ENCODE measurements at places on chromosomes 1 and 21.

DNA sequence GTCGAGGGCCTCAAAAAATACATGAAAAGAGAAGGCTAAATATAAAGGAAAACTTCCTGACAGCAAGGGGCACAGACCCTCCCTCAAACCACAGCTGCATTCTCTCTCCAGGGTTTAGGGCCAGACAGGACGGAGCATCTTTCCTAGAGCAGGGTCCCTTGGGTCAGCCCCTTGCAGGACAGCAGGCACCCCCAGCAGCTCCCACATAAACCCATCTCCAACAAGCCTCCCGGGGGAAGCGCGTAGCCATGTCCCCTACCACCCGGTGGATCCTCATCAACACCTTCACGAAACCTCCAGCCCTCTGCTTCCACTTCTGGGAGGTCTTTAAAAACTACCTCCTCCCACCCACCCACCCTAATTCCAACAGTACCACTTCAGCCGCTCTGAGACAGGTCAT, 59.5 kb downstream of the CD46 start:
- DNase-seq = no peak

DNA sequence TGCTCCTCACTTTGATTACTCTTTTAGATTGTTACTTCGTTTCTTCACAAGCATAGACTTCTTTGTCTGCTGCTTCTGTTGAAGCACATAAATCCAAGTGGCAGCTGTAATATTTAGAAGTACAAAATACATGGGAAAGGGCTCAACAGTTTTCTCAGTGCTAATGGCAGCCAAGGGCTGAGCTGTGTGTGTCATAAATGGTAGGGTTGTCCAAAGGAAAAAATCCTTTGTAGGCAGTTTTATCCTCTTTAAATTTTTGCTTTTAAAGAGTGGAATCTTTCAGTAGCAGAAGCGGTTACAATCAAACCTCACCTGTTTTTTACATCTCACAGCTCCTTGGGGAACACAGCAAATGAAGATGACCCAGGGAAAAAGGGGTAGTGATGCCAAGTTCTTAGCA, 650.8 kb downstream of the PLPP3 start:
- no peak for DNase-seq

- DNase-seq = peak; percentile 14
These were observed 43.4 kb upstream of the GJB5 start for GRCh38 chr1:34711485-34711884.

- DNase-seq = peak; percentile 15
These were observed 457 bp downstream of the VAV3 start for GRCh38 chr1:107964336-107965109.

DNA sequence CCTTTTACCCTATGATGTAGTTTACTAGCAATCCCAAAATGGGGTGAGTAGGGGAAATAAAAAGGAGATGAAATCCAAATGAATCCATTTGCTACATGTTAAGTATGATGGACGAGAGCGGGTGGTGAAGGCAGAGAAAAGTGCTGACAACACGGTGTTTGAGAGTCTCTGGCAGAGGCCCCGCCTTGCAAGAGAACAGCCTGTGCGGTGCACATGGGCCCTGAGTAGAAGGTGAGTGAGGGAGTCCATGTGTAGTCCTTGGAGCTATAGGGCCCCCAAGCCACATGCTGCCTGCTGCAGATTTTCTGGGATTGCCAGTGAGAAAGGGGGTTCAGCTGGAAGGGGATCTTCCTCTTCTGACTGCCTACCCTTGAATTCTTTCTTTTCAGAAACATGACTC, 177.1 kb downstream of the TNR start:
- no peak for DNase-seq

GRCh38 chr1:110212169-110213142, 2.3 kb downstream of the KCNC4 start:
- no peak for DNase-seq

DNA sequence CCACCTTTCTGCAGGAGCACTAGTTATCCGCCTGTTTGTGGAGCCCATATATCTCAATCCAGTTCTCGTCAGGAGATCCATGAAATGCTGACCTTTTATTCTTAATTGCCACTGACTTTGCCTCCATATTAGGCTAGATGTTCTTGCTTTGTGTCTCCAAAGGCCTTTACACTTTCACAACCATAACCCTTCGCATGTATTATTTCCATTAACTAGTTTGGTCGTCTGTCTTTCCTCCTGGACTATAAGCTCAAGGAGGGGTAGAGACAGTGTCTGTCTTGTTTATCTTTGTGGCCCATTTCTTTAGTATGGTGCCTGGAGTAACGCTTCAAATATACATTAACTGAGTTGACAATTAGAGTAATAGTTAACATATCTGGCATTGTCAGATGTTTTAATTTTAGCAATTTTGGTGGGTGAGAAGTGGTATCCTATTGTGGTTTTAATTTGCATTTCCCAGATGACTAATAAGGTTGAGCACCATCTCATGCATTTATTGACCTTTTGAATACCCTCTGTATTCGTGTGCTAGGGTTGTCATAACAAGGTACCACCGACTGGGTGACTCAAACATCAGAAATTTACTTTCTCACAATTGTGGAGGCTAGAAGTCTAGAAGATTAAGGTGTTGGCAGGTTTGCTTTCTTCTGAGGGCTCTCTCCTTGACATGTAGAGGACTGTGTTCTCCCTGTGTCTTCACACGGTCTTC, 21.7 kb upstream of the IL12RB2 start:
- DNase-seq = peak; percentile 10

- DNase-seq = peak; percentile 100
These were observed 136.6 kb downstream of the PLXNA2 start for GRCh38 chr1:208107425-208108212.

GRCh38 chr1:230084408-230085177, 17.6 kb downstream of the GALNT2 start:
- peak; percentile 100 for DNase-seq

GRCh38 chr1:151518936-151519335, 7.7 kb downstream of the CGN start:
- DNase-seq = no peak

DNA sequence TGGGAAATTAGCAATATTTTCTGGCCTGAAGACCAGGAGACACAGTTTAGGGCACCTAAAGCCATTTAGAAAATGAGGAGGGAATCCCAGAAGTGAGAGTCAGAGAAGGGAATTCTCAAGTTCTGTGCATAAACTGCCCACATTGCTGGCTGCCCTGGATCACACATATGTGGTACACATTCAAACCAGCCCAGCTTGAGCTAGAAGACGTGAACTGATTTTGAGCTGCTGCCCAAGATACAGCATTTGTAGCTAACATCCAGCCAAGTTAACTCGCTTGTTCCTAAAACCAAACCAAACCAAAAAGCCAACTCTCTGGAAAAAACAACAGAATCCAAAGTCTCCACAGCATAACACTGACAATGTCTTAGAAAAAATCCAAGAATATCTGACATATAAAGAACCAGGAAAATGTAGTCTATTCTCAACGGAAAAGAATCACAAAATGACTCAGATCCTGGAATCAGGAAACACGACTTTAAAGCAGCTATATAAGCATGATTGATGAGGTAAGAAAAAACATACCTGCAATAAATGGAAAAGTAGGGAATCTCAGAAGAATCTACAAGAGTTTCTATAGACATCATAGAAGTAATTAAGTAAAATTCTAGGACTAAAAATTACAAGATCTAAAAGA, 18.2 kb upstream of the QSOX1 start:
- no peak for DNase-seq

GRCh38 chr1:7389906-7390603, 381.0 kb upstream of the VAMP3 start:
- peak; percentile 37 for DNase-seq

- no peak for DNase-seq
These were observed 83.2 kb downstream of the SH3GLB1 start for GRCh38 chr1:86787621-86788020.

DNA sequence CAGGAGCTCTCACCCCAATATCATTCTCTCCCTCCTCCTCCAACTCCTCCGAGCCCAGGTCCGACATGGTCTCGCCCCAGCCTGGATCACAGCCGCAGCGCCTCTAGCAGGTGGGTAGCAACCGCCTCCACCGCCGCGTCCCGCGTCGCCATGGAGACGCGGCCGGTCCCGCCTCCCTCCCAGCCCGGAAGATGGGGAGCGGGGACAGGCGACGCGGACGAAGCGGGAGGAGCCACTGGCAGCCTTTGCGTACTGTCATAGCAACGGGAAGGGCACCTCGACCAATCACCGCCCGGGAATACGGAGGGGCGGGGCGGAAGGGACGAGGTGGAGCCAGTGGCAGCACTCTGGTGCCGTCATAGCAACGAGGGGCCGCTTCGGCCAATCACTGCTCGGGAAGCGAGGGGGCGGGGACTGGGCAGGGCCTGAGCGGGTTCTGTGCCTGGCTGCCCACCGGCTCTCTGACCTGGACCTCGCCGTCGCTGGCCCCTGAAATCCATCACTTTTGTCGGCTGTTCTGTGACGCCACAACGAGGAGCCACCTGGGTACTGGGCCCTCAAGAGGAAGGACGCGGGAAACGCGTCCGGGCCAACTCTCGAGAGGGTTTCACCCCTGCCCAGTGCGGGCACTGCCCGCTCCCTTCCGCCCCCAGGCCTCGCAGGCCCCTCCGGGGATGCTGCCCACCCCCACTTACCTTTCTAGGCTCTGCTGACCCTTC, at the start of gene RSPH1:
RSPH1 (minus strand) TSS at position 105 of the 719 bp plus-strand sequence; CDS start at position 67, 38 bp downstream.
- DNase-seq = peak; percentile 99

DNA sequence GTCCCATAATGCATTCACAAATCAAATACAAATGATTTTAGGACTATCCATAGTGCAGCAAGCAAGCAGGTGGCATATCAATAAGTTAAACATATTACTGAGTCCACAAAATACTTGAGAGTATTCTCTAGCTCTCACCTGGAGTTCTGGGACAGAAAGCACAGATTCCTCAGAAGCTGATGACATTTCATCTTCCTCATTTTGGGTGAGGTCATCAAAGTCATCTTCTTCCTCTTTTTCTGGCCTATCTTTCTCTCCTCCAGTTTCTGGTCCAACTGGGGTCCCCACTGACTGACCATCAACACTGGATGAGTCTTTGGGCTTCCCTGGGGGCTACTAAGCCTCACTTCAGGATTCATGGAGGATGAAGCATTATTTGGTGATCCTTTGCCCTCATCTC, 38.9 kb downstream of the YY1AP1 start:
- no peak for DNase-seq

DNA sequence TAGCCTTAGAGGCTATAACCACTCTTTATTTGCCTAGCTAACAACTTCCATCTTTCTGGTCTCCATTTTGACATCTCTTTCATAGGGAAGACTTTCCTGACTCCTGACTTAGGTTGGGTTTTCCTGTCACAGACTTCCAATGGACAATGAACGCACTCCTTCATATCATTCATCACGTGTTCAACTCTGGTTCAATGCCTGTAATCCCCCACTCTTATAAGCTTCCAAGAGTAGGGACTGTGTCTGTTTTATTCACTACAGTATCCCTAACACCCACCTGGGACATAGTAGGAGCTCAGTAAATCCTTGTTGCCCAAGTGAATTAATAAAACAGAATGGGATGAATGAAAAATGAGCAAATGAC, 4.6 kb downstream of the SLAMF1 start:
- no peak for DNase-seq

DNA sequence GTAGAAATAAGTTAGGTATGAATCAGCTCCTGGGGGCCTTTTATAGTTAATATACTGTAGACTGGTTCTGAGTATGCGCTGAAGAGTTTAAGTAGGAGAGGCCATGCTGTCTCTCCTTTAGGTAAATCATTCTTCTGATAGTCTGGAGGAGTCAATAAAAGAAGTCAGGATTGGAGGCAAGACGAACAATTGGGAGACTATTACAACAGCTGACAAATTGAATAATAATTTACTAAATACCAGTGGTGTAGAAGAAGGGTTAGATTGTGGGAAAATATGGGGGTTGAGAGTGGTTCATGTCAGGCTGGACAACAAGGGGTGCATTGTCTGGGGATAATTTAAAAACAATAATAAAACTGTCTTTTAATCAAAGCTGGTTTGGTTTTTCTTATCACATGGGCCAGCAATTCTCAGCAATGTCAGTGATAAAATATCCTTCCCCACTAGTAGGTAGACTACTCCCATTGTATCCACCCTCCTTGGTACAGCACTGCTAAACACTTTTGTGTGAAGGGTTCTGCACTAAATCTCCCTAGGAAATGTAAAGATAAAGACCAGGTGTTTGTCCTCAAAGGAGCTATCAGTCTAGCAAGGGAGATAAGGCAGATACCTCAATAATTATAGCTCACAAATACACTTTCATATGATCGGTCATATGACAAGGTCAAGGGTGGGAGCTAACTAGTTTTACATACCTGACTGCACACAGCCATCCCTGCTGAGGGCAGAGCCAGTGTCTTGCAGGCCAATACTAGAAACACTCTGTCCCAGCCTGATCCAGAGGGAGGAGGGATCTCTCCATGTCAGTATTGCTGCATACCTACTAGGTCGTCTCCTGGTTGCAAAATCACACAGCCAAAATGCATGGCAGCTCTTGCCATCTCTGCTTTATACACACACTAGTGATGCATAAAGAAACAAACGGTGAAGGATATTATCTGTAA, 299.7 kb downstream of the VAV3 start:
- no peak for DNase-seq

- no peak for DNase-seq
These were observed 13.9 kb upstream of the C1orf141 start for GRCh38 chr1:67148516-67149178.

DNA sequence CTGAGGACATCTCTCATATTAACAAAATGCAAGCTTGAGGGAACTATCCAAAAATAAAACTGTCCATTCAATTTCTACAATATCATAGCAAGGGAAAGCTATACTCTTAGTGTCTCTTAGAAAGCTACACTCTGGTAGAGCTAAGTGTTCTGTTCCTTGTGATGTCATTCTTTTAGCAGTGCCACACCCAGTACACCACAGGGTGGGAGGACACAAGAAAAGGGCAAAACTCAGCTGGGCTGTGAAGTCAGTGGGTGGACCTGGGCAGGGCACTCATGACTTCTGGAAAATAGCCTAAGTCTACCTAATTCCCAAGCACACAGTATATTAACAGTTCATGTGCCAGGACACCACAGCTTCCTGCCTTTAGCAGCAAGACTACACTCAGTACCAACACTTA, 42.2 kb upstream of the TNFSF4 start:
- DNase-seq = peak; percentile 60

- DNase-seq = no peak
These were observed 1602.9 kb downstream of the KCNT2 start for GRCh38 chr1:195005338-195005737.

- peak; percentile 99 for DNase-seq
These were observed 12.2 kb downstream of the UTP25 start for GRCh38 chr1:209839875-209840546.

GRCh38 chr1:54378157-54378873, 27.9 kb downstream of the SSBP3 start:
- DNase-seq = no peak

DNA sequence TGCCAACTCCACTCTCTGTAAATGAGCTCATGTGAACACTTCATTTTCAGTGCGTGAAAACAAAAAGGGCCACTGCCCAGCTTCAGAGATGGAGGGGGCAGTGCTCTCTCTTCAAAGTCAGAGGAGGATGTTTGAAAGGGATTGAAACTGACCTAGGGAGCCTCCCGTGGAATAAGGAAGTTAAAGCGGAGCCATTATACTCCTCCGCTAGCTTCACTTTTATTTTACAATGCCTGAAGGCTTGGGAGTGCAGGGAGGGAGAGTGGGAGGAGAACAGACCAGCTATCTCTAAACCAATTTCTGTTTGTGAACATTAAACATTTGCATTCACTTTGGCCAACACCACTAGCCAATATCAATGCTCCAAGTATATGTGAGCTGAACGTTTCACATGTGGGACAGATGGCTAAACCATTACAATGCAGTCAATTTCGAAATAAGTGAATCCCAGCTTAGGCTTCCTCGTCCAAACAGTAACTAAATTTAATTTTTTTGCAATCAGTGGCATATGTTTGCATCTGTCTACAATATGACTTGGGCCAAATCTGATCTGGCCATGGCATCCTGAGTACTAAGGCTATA, 126.9 kb downstream of the ESRRG start:
- no peak for DNase-seq

All from MCF 10A (cell line).